ENCODE measurements at places on chromosomes 16 and 17. TPM values are rescaled to one million over a fixed set of nuclear protein-coding genes. Genes with fewer than 3 reads are reported as not detected.

GRCh38 chr16:47613251-47613650 lies 152.1 kb downstream of the PHKB start:
- no peak for DNase-seq

C17orf67 gene
- polyA plus RNA-seq: 3.8 TPM

CIBAR2 gene
- not detected for polyA plus RNA-seq

ST3GAL2 gene
- polyA plus RNA-seq: 4.1 TPM

All from aorta (tissue), 5 donors.